ENCODE measurements at places on chromosomes 11 and 22.

DNA sequence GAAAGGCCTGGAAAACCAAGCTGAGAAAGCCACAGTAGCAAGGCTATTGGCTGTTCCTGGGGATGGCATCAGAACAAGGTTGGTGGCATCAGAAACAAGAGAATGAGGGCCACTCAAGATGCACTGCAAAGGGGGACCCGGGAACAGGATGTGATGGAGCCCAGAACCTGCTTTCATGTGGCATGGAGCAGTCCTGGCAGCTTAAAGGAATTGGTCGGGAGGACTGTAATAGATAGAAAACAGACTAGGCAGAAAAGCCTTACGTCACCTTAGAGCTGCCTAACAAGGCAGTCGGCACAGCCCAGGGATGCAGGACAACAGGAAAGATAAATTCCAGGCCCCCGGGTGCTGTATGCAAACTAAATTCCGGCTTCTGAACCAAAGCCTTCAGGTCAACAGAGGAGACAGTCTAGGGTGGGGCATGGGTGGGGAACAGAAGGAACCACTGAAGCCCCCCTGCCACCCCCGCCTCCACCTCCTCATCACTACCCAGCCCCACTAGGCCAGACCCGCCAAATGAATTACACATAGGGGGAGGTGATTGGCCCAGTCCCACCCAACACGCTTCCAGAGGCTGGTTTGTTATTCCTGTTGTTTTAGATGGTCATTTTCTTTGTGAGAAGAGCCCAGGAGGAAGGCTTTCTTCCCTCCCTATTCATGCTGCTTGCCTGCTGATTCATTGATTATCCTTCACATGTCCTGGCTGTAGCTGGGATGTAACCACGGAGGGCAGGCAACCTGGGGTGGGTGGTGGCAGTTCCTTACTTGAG lies 25.7 kb upstream of the LRRC55 start:
- no peak for DNase-seq

GRCh38 chr11:102192349-102193066 lies 82.3 kb downstream of the YAP1 start:
- no peak for DNase-seq

DNA sequence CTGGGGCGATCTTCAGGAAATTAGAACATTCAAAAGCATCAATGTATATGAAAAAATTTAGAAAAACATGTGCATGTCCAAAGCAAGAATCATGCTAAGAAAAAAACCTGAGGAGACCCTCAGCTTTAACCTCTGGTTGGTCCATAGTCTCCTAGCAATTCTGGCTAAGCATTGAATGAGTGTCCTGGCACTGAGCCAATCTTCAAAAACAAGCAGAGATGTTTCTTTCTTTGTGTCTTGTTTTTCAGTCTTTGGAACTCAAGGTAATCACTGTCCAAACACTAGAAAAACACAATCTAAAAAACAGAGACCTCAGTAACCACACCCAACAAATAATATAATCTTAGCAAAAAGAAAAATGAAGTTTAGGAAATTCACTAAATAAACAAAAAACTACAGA lies 205.4 kb upstream of the CARD18 start:
- no peak for DNase-seq

DNA sequence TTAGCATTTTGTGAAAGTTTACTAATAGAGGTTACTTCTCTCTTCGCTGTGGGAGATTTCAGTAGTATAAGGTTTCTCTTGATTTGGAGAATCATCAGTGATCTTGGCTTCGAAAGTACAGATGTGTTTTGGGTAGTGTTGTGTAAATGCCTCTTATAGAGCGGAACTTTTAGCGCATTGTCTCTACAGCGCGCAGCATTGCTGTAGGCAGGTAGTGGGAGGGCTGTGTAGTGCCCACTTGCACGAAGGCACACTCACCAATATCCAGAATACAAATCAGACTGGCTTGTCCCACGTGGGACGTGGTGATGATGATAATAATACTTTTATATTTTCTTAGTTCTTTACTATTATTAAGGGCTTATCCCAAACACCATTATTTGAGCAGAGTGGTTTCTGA lies 51.4 kb downstream of the FAM83F start:
- no peak for DNase-seq

- DNase-seq = no peak
These were observed 21.0 kb upstream of the GNB1L start for GRCh38 chr22:19875531-19876313.

DNA sequence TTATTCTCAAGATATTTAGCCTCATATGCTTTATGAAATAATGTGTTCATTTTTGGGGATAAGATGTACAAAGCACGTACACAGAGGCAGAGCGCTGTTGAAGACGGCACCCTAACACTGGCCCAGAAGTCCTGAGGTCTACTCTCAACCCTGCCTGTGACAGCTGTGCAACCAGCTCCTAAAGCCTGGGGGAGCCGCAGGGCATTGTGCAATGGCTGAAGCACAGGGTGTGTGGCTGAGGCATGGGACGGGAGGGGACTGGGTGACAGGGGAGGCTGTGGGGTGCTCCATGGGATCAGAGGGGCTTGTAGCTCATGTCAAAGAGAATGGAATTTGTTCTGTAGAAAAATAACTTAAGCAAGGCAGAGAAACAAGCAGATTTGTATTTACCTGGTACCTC lies 27.7 kb downstream of the FAM227A start:
- no peak for DNase-seq

GRCh38 chr22:32803020-32803737 lies 1.7 kb downstream of the TIMP3 start:
- DNase-seq = no peak

- DNase-seq = no peak
These were observed 706 bp downstream of the SF1 start for GRCh38 chr11:64777449-64778222.

GRCh38 chr11:62018981-62019664 lies 51.7 kb upstream of the FTH1 start:
- DNase-seq = no peak

- no peak for DNase-seq
These were observed 266.2 kb upstream of the PLET1 start for GRCh38 chr11:112526699-112527416.

- DNase-seq = no peak
These were observed 9.7 kb downstream of the SNX19 start for GRCh38 chr11:130906616-130907015.

- DNase-seq = no peak
These were observed 74.9 kb downstream of the DYNC2H1 start for GRCh38 chr11:103183981-103184611.

DNA sequence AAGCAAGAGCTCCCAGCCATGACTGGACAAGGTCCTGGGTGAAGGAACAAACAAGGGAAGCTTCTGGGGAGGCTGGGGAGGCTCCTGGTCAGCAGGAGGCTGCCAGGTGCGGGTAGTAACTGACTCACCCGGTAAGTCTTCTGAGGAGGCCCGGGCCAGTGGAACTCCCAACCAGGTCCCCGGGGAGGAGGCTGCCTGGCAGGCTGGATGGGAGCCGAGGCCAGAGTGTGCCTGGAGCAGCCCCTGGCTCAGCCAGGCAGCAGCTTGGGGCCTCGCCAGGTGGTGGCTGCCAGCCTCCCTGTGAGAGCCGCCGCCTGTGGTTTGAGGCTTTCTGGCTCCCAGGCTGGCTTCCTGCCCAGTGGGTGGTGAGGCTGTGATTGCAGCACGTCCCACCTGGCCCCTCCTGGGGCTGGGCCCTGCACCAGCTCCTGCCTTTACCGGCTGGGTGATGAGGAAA lies 46.2 kb downstream of the IGF2 start:
- DNase-seq = peak; percentile 56

- DNase-seq = peak; percentile 15
These were observed 44.3 kb downstream of the DKK3 start for GRCh38 chr11:11963842-11964773.

DNA sequence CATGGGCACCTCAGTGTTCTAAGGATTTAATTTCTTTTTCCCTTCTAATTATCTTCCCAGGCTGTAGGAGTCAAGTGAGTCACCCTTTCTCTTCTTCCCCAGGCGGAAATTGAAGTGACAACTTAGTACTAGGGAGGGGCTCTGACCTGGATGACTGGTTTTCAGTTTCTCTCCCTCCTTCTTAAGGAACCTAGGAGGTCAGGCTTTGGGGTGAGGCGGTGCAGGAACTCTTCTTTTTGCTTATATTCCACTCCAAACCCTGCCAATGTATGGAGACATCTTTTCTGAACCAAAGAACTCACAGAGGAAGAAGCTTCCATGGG lies 12.6 kb downstream of the ZDHHC5 start:
- no peak for DNase-seq

GRCh38 chr11:35190804-35191348 lies 51.9 kb downstream of the CD44 start:
- no peak for DNase-seq

DNA sequence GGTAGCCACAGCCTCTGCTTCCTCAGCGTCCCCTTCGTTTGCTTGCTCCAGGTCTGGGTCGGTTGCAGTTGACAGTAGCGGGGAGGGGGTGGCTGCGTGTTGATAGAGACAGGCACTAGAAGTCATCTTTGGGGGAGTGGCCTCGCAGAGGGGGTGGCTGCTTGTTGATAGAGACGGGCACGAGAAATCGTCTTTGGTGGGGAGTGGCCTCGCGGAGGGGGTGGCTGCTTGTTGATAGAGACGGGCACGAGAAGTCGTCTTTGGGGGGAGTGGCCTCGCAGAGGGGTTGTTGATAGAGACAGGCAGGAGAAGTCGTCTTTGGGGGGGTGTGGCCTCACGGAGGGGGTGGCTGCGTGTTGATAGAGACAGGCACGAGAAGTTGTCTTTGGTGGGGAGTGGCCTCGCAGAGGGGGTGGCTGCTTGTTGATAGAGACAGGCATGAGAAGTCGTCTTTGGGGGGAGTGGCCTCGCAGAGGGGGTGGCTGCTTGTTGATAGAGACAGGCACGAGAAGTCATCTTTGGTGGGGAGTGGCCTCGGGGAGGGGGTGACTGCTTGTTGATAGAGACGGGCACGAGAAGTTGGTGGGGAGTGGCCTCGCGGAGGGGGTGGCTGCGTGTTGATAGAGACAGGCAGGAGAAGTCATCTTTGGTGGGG lies 328.3 kb downstream of the TBC1D22A start:
- no peak for DNase-seq

GRCh38 chr22:33851240-33851639 lies 69.0 kb downstream of the LARGE1 start:
- DNase-seq = no peak

DNA sequence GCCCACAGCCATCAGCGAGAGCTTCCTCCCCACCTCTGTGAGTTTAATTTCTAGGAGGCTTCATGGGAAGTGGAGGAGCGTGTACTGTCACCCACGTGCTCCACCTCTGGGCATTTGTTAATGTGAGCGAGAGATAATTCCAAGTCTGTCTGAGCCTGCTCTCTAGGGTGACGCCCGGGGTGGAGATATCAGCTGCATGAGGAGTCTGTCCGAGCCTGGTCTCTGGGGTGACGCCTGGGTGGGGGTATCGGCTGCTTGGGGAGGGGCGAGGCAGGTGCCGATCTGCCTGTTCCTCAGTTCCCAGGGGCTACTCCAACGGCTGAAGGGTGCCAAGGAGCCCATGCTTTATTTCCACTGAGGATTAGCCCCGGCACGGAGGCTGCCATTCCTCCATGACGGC lies 735.0 kb downstream of the BRD1 start:
- DNase-seq = no peak

- DNase-seq = no peak
These were observed 145.7 kb downstream of the TTC17 start for GRCh38 chr11:43504316-43504950.

DNA sequence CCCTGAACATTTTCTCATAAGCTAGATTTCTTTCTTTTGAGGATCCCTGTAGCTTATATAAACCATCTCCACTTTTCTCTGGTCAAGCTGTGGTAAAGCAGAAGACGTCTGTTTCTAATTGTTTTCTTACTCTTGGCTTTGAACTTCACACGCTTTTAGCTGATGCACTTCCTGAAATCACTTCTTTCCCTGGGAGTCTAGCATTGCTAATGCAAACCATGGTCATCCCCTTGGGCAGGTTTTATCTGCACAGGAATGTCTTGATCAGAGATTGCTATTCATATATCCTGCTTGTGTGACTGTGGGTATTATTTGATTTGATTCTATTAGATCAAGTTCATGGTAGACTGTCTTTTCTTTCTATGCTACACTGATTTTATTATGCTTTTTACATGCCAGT lies 199.2 kb upstream of the POU2AF2 start:
- DNase-seq = no peak

DNA sequence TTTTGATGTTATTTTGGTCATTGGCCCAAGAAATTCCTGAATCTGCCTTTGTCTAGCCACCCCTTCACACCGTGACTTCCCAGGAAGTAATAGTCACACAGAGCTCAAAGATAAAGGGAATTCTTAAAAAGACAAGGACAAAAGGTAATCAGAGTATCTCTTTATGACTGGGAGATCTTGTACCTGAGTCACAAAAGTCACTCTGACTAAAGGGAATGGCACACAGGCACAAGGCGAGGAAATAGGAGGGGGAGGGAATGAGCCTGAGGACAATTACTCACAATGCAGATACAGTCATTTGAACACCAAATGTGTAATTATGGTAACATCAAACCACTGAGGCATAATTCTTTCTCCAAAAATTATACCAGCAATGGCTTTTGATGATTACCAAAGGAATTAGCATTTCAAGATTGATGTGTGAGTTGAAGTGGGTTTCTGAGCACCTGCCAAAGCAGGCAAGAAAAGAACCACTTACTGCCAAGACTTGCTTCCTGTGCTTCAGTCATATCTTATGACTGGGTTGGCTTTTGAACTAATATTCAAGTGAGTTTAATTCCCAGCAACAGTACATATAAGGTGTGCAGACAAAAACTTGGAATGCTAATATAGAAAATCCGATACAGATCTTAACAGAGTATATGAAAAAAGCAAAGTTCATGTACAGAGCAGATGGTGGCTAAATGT lies 856.4 kb downstream of the LRRC4C start:
- DNase-seq = no peak

- no peak for DNase-seq
These were observed 1492.7 kb downstream of the BRD1 start for GRCh38 chr22:48334971-48335370.

GRCh38 chr11:83349296-83349695 lies 63.1 kb upstream of the CCDC90B start:
- DNase-seq = no peak

GRCh38 chr11:117072517-117073461 lies 25.4 kb downstream of the SIK3 start:
- no peak for DNase-seq

DNA sequence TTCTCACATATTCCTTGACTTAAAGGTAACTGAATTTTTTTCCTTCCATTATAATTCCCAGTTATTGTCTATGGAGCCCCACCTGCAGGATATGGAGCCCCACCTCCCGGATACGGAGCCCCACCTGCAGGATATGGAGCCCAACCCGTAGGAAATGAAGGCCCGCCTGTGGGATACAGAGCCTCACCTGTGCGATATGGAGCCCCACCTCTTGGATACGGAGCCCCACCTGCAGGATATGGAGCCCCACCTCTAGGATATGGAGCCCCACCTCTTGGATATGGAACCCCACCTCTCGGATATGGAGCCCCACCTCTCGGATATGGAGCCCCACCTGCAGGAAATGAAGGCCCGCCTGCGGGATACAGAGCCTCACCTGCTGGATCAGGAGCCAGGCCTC lies 28.1 kb downstream of the WBP2NL start:
- no peak for DNase-seq

- DNase-seq = no peak
These were observed 29.8 kb downstream of the ADAMTS15 start for GRCh38 chr11:130478204-130478701.

Measured in NCI-H2081 treated with DMSO at 0.1 percent for 48 hours (cell line).